Calu3 (cell line): ENCODE measurements at places on chromosomes 5 and 9. TPM values are rescaled to one million over a fixed set of nuclear protein-coding genes. Genes with fewer than 3 reads are reported as not detected.

The LCN6 gene
- total RNA-seq, result not detected in 2 replicates

The CNTFR gene
- 0.44 TPM in 1 of 2 replicates, not detected in the other for total RNA-seq

The TXNDC8 gene
- total RNA-seq, result not detected in 2 replicates

The POLR1E gene
- 11.9 and 12.5 TPM in 2 replicates for total RNA-seq

The OR1Q1 gene
- total RNA-seq, result not detected in 2 replicates

The LCN15 gene
- not detected in 2 replicates for total RNA-seq

The CSF1R gene
- total RNA-seq, result not detected in 2 replicates

The RICTOR gene
- total RNA-seq, result 41.1 and 47.1 TPM in 2 replicates

The RAI14 gene
- 56.2 and 84.3 TPM in 2 replicates for total RNA-seq
